ENCODE measurements at places on chromosomes 3 and 15.

DNA sequence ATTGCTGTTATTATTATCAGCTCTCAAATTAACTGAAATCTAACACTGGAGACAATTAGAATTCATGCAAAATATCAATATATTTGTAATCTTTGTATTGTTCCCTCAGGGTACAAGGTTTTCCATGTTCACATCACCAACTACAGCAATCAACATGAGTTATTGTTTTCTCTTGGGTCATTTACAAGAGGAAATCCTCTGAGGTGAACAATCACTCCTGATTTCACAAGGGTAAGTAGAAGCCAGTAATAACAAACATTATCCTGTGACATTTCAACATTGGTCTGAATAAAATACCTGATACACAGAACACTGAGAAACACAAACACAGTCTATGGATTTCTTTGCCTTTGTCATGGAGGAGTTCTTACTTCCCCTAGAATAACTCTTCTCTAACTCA is 174.0 kb downstream of the SUCNR1 start:
- no peak for DNase-seq

GRCh38 chr3:129399895-129400357 is 28.5 kb downstream of the EFCAB12 start:
- DNase-seq = no peak

DNA sequence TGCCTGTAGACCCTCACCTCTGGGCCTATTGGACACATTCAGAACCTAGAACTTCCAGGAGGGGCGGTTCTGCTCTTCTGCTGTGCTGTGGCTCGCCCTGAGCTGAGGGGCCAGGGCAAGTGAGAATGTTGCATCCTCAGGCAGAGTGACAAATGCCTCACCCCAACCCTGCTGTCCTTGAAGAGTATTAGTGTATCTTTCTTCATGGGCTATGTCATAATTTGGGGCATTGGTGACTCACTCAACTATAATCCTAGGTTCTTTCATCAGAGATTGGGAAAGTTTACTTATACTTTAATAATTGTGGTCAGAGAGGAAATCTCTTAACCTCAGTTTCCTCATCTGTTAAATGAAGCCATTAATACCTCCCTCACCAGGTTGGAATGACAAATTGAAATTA is 143.8 kb downstream of the SV2B start:
- no peak for DNase-seq

DNA sequence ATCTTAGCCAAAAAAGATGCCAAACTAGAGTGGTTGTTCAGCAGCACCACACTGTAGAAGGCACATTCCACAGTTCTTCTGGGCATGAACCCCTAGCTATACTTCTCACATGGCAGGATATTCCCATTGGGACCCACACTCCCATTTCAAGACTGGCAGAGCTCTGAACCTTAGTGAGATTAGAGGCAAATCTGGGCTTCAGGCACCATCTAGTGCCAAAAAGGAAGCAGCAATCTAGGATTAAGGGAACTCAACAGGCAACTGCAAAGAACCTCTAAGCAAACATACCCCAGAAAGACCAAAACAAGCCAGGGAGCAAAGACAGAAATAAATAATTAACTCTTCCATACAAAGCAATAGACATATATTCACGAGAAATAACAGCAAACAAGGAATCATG is 66.2 kb downstream of the TAFA4 start:
- no peak for DNase-seq

DNA sequence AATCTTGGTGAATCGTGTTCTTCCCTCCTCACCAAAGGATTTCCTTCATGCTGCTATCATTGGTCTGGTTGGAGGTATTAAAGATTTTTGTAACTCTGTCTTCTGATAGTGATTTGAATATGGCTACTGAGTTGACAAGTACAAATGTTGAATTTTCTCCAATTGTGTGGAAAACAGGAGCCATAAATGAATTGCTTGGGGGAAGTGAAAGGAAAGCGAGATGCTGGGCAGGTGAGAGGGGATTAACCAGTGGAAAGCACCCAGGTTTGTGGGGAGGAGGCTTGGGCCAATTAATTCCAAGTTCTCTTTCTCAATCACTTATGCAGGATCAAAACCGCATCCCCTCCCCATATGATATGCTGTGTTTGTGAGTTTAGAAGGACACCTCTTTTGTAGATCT is 372.5 kb downstream of the IL20RB start:
- no peak for DNase-seq

GRCh38 chr3:155382396-155383042 is 89.0 kb upstream of the STRIT1 start:
- DNase-seq = peak; percentile 45
